ENCODE measurements at places on chromosomes 16 and 17.

- no peak for DNase-seq
Observed at GRCh38 chr17:15501282-15501681, 33.9 kb upstream of the CDRT4 start.

GRCh38 chr17:8563981-8564602 lies 66.4 kb downstream of the MYH10 start:
- DNase-seq: no peak

- DNase-seq: no peak
Observed at GRCh38 chr16:72029567-72030271, 21.2 kb downstream of the DHODH start.

GRCh38 chr17:62687997-62688396 lies 60.5 kb downstream of the MRC2 start:
- no peak for DNase-seq

DNA sequence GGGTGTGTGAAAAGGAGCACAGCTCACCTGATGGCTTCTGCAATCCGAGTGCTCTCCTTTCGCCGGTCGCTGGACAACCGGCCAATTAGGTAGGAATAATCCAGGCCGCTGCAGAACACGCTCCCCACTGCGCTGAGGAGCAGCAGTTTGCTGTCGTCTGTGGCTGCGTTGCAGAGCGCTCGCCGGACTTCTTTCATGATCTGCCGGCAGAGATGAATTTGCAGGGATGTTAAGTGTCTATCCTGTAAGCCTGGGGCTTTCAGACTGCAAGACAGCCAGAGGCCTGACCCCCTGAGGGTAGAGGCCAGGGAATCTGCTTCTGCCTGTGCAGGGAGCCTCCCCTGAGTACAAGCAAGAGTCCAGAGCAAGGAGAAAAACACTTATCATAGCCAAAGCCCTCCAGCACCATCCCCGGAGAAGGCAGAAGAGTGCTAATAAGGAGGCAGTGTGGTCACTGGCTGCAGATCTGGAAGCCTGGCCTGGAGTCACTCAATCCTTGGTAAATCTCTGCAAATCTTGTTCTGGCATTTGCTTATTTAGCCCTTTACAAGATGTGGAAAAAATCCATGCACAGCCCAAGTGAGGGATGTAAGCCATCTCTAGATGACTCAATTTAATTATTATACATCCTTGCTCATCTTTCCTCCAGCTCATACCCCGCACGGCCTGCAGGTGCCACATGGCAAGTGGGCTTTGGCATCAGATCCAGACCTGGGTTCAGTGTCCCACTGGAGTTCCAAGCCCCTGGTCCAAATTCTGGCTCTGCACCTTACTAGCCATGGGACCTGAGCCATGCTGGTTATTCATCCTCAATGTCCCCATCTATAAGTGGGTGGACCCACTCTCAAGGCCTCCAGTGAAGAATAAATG lies 80.2 kb downstream of the DYNLRB2 start:
- no peak for DNase-seq

DNA sequence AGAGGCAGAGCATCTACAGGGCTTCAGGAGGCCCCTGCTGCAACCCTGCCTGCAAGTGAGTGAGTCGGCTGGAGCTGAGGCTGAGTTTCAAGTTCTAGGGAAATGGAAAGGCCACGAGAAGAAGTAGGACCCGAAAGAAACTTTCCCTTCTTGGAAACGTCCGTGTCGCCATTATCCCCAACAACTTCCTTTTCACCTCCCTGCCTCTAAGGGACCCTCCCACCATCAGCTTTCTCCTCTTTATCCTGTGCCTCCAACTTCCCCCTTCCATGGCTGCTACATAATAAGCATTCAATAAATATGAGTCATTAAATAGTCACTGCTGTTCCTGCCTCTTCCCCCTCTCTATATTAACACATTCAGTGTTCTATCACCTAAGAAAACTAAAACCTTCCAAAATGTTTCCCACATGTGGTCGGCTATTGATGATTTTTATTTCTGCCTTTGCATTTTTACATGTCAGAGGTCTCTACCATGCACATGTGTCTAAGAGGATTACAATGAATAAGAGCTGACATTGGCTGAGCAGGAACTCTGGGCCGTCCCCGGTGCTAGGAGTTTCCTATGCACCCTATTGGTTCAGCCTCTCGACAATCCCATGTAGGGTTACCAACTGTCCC lies 115.9 kb upstream of the TNRC6C start:
- DNase-seq: no peak

DNA sequence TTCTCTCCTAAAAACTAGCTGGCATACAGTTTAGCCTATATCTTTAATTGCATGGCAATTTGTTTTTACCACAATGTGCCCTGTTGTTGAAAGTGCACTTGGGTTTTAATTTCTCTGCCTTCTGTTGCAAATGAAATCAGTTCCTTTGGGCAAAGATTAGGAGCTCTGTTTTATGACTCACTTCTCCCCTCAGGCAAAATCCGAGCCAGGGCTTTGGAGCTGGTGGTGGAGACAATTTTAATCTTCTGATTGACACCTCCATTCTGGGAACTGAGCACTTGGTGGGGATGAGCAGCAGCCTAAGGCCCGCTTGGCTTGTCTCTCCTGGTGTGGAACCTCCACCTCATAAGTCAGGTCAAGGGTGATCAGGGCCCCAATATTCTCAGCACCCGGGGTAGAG lies 13.3 kb upstream of the MYH8 start:
- DNase-seq: no peak

DNA sequence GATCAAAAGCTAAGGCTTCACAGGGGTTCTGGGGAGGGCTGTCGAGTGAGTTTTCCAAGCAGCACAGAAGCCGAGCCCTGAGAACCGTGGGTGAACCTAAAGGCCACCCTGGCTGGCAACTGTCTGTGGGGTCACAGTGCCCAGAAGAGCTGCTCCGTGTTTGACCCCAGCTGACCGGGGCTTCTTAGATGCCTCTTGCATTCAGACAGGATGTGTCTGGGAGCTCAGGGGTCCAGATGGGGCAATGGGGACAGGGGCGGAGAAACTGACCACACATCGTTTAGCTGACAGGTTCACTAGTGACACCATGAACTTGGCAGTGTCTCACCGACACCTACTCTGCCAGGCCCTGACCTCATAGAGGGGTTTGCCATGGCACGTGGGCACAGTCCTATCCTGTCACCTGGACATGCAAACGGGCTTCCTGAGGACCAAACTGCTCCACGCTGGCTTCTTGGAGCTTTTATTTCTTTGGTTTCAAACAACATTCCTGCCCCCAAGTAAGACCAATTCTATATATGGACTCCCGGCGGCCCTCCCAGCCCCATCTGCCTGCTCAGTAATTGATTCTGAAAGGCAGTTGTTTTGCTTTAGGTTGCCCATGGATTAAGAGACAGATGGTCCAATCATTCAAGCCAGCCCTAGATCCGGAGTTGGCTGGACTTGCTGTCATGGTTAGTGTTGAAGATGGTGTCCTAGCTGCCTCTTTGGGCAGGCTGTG lies 22.2 kb downstream of the WSCD1 start:
- no peak for DNase-seq

DNA sequence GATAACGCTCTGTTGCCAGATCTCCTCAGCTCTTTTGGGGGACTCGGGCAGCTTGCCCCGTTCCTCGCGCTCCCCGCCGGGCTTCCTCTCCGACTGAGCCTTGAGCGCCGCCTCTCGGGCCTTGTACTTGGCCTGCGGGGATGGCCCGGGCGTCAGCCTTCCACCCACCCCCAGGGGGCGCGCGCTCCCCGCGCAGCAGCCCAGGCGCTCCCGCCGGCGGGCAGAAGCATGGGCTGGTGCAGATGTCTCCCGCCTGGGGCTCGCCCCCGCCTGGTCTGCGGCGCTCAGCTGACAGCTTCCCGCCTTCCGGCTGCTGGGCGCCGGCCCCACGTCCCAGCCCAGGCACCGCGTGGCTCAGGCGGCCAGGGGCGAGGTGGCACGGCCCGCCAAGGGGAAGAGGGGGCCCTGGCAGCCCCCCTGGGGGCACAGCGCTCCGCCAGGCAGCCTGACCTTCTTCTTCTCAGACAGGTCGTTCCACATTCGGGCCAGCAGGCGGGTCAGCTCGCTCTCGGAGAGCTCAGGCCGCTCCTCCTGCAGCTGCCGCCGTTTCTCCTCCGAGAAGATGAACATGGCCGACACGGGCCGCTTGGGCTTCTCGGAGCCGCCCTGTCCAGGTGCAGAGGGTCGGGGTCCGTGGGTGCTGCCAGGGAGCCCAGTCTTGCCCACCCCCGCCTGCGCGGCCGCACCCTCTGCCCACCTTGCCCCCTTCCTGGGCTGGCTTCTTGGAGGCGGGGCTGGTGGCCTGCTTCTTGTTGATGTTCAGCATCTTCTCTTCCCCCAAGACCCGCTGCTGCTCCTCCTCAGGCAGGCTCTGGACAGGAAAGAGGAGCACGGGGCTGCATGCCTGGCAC lies 8.9 kb downstream of the UBTF start:
- DNase-seq: peak; percentile 35

- DNase-seq: no peak
Observed at GRCh38 chr17:71363661-71364060, 757.2 kb upstream of the SOX9 start.

- DNase-seq: no peak
Observed at GRCh38 chr16:61987474-61988012, 48.7 kb downstream of the CDH8 start.

DNA sequence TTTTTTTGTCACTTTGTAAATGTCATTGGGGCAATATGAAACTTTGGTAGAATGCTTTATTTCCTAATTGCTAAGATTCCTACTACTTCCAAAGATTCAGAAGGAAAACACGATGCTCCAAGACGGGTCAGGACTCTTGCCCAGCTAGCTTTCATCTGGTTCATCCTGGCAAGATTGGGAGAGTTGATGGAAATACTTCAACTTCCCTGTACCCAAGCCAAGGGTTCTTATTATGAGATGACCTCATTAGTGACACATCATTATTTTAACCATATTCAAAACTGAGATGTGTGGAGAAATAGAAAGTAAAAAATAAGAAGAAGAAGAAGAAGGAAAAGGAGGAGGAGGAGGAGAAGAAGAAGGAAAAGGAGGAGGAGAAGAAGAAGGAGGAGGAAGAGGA lies 25.6 kb downstream of the SOX9 start:
- DNase-seq: no peak

- no peak for DNase-seq
Observed at GRCh38 chr17:28494445-28495188, 11.5 kb upstream of the FOXN1 start.

- no peak for DNase-seq
Observed at GRCh38 chr17:28515518-28515917, 9.4 kb downstream of the FOXN1 start.

DNA sequence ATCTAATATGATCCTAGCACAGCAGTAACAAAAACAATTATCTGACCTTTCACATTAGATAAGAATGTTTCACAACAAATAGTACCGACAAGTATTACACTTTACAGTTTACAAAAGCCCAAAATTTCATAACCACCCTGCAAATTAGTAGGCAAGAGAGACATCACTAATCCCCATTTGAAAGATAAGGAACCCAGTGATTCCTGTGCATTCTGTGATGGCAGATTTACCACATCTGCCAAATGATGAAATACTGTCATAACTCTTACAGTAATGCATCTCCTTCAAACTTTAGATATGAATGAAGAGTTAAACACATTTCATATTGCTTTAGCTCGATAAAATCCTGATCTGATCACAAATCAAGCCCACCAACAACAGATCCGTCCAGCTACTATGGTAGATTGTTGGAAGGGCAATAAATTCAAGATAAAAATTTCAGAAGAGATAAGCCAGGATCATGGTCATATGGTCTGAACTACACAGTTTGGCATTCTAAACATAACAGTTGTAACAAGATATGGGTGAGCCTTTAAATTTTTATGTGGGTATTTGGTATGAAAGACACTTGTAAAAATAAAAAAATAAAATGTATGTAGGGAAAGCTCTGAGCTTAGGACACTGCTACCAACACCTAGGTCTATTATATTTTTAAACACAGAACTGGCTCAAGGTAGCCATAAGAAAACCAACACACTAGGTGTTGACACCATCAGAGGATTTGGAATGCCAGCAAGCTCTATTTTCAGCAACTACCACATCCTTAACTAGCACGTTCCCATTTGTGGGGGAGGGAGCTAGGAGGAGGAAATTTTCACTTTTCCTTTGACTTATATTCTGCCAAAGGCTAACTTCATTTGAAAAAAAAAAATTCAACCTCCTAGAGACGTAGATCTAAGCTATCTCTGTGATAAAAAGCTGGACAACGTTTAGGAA lies 9.3 kb downstream of the YWHAE start:
- no peak for DNase-seq

DNA sequence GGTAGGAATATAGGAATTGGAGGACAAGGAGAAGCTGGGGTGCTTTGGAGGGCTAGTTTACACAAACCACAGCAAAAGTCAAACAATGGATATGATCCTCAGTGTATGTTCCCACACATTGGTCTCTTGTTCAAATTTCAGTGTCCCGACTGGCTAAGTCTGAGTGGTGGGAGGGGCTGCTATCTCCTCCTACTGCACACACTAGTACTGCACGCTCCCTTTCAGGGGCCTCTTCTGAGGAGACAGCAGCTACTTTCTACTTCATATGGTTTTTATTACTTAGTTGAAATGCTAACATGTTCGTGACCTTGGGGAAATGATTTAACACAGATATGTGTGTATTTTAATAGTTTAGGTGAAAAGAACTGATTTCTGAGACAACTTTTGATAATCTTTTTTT lies 18.8 kb upstream of the KRT10 start:
- DNase-seq: no peak

- DNase-seq: no peak
Observed at GRCh38 chr17:81036197-81036941, 1.4 kb downstream of the BAIAP2 start.

DNA sequence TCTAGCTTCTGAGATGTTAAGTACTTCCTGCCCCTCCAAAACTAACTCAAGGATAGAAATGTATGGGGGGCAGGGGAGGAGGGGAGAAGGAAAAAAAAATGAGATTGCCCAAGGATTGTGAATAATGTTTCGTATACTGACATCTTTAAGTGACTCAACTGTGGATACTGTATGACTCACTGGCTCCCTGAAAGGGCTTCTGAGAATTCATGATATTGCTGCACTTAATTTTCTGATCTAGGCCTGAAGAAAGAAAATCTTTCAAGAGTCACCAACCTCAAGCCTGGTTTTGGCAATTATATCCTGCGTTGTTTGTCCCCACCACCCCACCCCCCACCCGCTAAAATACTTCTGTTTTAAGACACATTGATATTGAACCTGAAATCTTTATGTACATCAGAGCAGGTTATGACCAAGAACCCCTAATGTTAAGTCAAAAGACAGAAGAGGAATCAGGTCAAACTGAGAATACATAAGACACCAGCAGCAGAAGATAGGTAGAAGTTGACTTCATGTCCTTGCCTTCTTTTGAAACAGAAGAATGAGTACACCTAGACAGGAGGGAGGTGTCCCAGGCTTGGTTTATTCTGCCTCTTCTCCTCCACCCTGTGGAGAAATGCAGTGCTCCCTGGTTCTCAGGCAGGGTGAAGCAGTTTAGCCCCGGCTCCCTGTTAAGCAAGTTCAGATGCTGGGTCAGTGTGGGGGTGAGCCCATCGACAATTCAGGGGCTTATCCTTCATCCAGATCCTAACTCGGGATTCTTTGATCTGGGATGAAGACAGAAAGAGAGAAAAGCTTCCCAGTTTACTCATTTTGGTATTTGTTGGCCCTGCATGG lies 3.3 kb upstream of the FBXL20 start:
- no peak for DNase-seq
